Activated CD4-positive, alpha-beta memory T cell treated with anti-CD3 and anti-CD28 coated beads, Interleukin-2, amount 10 ng/mL, durations not matched to agents 7 days and 5 days (primary cell): ENCODE measurements at places on chromosomes 1 and 21. TPM values are rescaled to one million over a fixed set of nuclear protein-coding genes. Genes with fewer than 3 reads are reported as not detected.

GRCh38 chr1:226964611-226965486, 24.8 kb downstream of the COQ8A start:
- DNase-seq: no peak

- DNase-seq: peak; percentile 52
Observed at GRCh38 chr1:231315887-231316286, 21.8 kb downstream of the EXOC8 start.

GRCh38 chr1:171877701-171878100, 36.4 kb downstream of the DNM3 start:
- no peak for DNase-seq

DNA sequence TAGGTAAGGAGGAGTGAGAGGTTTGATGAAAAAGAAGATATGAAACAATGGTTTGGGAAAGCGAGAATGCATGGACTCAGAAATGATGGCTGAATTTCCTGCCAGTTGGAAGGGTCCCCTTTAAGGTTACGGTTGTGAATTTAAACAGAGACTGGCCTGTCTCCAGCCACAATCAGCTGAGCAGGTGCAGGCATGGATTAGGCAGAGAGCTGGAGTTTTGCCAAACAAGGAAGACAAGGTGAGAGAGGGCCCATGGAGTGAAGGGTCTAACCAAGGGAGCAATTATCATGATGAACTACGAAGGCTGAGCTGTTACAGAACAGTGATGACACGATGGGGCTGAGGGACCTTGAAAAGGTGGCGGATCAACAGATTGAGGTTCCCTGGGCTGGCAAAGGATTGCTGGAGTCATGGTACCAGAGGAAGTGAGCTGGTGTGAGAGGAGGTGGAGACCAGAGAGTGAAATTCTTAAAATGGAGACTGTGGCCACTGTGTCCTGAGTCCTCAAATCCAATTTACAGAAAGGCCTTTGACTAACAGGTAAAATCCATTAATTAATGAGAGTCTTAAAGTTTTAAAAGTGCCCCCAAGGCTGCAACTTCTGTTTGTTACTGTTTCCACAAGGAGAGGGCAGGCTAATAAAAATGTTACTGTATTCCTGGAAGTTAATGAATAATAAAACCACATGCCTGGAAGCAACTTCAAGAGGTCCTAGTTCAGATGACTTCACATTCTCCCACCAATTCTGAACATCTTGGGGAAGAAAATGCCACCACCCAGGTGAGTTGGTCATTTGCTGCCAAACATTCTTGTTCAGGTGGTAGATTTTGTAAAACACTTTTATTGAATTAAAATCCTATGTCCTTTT, 41.5 kb downstream of the LHX9 start:
- no peak for DNase-seq

Gene FMO5
- total RNA-seq: 0.53 TPM

Gene FAM72A
- total RNA-seq: 31.6 TPM

Gene CALML6
- 0.25 TPM for total RNA-seq

Gene NHLH1
- total RNA-seq: 0.43 TPM
